Hematopoietic multipotent progenitor cell treated with erythropoietin and hydrocortisone succinate and interleukin-3 and kit ligand, for 4 days (in vitro differentiated cells): ENCODE measurements at places on chromosomes 5 and 9.
A peak's percentile ranks its signal among the peaks of the same experiment; 100 is the strongest.

- DNase-seq: no peak
These were observed 142.0 kb downstream of the RORB start for GRCh38 chr9:74639112-74639511.

- DNase-seq: peak; percentile 38
These were observed 51.5 kb upstream of the NKD2 start for GRCh38 chr5:956941-957747.

GRCh38 chr5:8349855-8350254 is 480.9 kb downstream of the MTRR start:
- peak; percentile 90 for DNase-seq

DNA sequence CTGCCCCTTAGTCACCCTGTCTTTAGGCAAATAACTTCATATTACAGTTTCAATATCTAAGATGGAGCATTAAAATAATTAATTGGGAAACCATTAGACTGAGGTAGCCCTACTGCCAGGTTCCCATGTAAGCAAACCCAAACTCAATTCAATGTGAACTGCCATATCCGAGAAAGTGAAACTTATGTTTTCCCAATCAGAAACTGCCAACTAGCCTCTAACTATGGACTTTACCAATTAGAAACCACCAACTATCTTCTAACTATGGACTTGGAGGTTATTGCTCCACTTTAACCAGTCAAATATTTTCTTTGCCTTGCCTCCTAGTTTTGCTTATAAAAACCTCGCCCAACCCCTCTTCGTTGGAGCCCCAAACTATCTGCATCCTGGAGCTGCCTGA is 218.5 kb downstream of the ENC1 start:
- DNase-seq: no peak

DNA sequence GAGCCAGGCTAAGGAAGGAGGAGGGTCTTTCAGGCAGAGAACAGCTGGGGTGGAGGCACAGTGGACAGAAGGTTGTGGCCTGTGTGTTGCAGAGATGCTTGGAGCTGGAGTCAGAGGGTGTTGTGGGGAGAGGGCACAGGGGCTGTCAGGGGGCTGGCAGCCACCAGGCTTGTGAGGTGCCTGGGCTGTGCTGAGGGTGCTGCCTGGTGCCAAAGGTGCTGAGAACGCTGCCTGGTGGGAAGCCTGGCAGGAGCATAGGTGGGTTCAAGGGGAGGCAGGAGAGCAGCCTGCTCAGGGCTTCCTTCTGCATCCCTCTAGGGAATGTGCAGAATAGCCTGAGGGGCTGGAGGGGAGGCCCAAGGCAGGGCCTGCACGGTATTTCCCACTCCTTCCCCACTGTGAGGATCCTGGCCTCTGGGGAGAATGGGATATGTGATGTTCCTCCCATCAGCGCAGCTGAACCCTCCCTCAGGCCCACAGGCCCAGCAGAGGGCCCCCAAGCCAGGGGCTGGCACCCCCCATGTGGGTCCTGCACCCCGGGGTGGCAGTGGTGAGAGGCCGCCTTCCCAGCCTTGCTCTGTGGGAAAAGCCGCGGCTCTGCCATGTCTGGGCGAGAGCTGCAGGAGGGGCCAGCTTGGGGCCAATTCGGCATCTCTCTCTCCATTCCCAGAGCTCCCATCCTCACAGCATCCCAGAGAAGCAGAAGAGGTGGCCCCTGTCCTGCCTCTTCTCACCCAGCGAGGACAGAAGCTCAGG is 76.3 kb downstream of the CACNA1B start:
- no peak for DNase-seq

DNA sequence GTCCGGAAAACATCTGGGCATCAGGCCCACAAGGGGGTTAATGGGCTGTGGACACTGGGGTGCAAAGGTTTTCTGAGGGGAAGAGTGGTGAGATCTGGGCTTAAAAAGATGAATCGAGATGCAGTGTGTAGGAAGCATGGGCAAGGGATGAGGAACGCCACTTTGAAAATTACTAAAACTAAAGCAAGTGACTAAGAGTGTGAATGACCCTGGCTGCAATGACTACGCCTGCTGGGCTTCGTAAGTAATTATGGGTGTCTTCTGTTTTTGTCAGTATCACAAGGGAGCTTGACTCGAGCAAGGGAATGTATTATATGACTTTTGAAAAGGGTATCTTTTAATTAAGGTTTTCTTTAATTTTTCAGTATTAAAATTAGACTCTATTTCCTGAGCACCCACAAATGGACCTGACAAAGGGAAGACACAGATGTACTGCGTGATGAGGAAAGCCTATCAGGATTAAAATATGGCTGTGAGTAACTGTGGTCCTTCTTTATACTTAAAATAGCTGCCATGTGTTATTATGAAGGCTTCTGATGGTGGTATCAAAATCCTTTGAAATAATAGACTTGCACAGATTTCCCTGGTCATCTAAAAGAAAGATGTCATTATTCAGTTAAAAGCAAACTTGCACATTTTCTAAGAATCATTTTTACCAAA is 4.2 kb downstream of the CTXN3 start:
- no peak for DNase-seq

- DNase-seq: peak; percentile 87
These were observed 83.7 kb upstream of the ORM1 start for GRCh38 chr9:114238891-114239875.
